Thyroid gland (tissue), 4 donors: ENCODE measurements at places on chromosomes 16 and 17. TPM values are rescaled to one million over a fixed set of nuclear protein-coding genes. Genes with fewer than 3 reads are reported as not detected.
A peak's percentile ranks its signal among the peaks of the same experiment; 100 is the strongest.

The CCL15 gene
- 0.33 TPM for total RNA-seq

DNA sequence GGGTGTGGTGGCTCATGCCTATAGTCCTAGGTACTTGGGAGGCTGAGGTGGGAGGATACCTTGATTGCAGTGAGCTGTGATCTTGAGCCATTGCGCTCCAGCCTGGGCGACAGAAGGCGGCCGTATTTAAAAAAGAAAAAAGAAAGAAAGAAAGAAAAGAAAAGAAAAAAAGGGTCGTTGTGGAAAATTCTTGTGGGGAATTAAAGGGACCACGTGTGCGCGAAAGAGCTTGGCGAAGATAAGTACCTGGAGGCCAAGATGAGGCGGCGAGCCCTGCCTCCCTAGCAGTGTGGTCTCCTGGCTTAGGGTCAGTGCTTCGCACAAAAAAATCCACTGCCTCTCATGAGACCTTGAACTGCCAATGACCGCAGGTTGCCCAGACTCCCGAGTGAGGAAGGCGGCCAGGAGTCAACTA, 728 bp upstream of the NMT1 start:
- H3K27me3 ChIP-seq: no peaks in the 10 kb centered on the region
- peak overlapping the region; percentile 71 for H3K27ac ChIP-seq
- no peak for DNase-seq
- H3K36me3 ChIP-seq: no peaks in the 10 kb centered on the region
- H3K4me3 ChIP-seq: peak overlapping the region; percentile 65

The NT5C gene
- total RNA-seq: 84.7 TPM

DNA sequence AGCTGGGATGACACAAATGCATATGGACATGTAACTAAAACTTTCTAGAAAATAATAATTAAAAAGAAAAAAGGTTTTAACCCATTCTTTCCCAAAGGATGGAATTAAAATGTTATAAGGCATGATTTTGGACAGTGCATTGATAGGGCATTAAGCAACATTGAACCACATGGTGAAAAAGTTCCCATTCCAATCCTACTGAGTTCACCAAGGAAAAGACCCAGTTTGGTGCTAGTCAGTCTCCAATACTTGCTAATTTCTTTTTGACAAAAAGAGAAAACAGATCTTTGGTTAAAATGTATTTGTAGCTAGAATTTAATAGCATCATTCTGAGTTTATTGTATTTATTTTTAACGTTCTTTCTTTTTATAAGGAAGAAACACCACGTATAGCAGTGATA, 28.1 kb downstream of the EMP2 start:
- no peak for DNase-seq
- H3K4me1 ChIP-seq: peaks cover 3% of the 10 kb centered on the region
- H3K27ac ChIP-seq: no peak overlapping the region
- H3K4me3 ChIP-seq: no peak overlapping the region
- H3K36me3 ChIP-seq: peaks cover 2% of the 10 kb centered on the region

GRCh38 chr17:17540278-17540906, 44.2 kb upstream of the RASD1 start:
- no peaks in the 10 kb centered on the region for H3K36me3 ChIP-seq
- peaks cover 15% of the 10 kb centered on the region for H3K4me1 ChIP-seq
- H3K27ac ChIP-seq: no peak overlapping the region
- H3K27me3 ChIP-seq: no peaks in the 10 kb centered on the region

The FNDC8 gene
- total RNA-seq: not detected

The CMTM2 gene
- not detected for total RNA-seq

The SSTR5 gene
- total RNA-seq: not detected

- H3K27ac ChIP-seq: peak within 1 kb of the TSS; percentile 82
- H3K36me3 ChIP-seq: peaks cover 17% of the 10 kb centered on the region
- DNase-seq: peak; percentile 95
- peak within 1 kb of the TSS; percentile 59 for H3K4me3 ChIP-seq
- H3K27me3 ChIP-seq: no peaks in the 10 kb centered on the region
- H3K4me1 ChIP-seq: peaks cover 16% of the 10 kb centered on the region
Observed at GRCh38 chr16:30534368-30535105, at the start of gene ZNF747. Gene ZNF747 (minus strand): TSS chr16:30534858. CDS start chr16:30534679, 179 bp downstream.

The BFAR gene
- total RNA-seq: 72.5 TPM

- H3K27ac ChIP-seq: no peak overlapping the region
- H3K27me3 ChIP-seq: no peaks in the 10 kb centered on the region
Observed at GRCh38 chr16:58847902-58848661, 114.0 kb upstream of the GOT2 start.
